ENCODE measurements at places on chromosomes 5 and 9.

DNA sequence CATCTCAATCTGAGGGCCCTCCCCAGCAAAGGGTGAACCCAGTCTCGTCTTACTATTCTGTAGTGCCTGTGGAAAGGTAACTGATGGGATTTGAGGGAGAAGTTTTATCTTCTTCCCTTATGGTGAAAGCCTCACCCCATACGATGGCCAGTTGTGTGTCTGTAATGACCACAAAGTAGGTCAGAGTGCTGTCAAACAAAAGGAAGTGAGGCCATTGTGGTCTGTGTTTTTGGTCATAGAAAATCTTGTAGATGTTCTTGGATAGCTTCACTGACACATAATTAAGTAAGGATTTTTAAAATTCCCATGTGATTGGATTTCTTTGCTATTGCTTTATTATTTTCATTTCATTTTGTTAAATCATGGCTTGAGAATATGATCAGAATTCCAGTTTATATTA, 505.1 kb upstream of the KLF4 start:
- no peak for DNase-seq

- DNase-seq = no peak
These were observed 357.0 kb upstream of the ZNF608 start for GRCh38 chr5:125103459-125103858.

DNA sequence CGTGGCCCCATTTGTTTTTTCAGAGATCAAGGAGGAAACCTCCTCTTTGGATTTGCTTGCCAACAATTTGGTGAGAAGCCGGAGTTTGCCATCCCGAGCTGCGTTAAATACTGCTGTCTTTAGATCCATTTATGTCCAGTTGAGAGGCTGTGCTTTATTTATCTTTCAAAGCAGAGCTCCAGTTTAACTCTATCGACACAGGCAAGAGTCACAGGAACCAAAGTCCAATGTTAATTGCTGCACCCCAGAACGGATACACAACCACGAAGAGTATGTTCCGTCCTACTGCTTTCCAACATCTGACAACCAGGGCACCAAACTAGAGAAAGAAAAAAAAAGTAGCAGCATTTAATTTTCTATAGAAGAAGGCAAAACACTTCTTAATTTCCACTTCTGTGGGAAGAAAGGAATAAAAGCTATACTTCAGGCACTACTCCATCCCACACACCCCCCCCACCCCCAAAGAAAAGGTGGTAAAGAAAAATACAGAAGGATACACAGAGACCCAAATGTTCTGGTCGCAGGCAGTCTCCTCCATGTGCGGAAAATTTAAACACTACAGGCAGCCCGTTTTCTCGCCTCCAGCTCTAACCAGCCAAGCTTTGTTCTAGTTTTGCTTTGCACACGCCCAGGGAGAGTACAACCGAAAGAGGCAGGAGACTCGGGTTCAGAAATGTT, 1.1 kb downstream of the FEM1C start:
- peak; percentile 41 for DNase-seq

- no peak for DNase-seq
These were observed 29.1 kb upstream of the IL12B start for GRCh38 chr5:159359408-159359807.

DNA sequence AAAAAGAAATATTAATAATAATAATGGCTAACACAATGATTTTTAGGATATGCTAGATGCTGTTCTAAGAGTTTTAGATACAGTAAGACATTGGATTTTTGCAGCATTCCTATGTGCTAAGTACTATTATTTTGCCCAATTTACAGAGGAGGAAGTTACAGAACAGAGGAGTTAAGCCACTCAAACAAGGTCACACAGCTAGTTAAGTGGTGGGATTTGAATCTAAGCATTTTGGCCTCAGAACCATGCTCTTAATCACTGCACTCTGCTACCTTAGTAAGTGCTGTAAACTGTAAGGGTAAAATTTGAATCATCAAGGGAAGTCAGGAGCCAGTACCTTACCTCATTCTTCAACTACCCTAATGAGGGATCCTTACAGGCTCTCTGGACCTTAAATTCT, 25.4 kb downstream of the RPS23 start:
- no peak for DNase-seq

- no peak for DNase-seq
These were observed at the start of gene CXCL14 for GRCh38 chr5:135578685-135579341. Gene CXCL14, minus strand, starts transcription at chr5:135578991. Its CDS starts 213 bp downstream, at chr5:135578778.

GRCh38 chr5:38866362-38867031, 20.7 kb downstream of the OSMR start:
- no peak for DNase-seq

DNA sequence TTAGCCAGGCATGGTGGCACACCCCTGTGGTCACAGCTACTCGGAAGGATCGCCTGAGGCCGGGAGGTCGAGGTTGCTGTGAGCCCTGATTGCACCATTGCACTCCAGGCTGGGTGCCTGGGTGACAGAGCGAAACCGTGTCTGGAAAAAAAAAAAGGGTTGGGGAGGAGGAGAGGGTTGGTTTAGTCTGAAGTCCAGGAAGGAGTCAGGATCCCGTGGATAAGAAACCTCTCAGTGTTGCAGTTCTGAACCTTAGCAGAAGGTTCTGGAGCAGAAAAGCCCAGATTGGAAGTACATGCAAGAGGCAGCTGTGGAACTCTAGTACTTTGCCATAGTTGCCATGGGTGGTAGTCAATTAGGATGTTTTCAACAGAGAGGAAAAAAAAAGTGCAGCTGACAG, 125.2 kb upstream of the CPEB4 start:
- no peak for DNase-seq

GRCh38 chr5:7464182-7464581, 68.2 kb downstream of the ADCY2 start:
- DNase-seq = no peak

GRCh38 chr5:76620166-76620565, 3.0 kb downstream of the F2RL2 start:
- DNase-seq = no peak

GRCh38 chr5:33306758-33307157, 134.0 kb upstream of the TARS1 start:
- DNase-seq = no peak

GRCh38 chr5:1175801-1176472, 25.5 kb upstream of the SLC6A19 start:
- no peak for DNase-seq

GRCh38 chr9:21078702-21079101, 960 bp upstream of the IFNB1 start:
- DNase-seq = no peak

- no peak for DNase-seq
These were observed 6.9 kb downstream of the OLFML2A start for GRCh38 chr9:124783830-124784229.

GRCh38 chr9:106797299-106797698, 65.7 kb upstream of the ZNF462 start:
- no peak for DNase-seq

GRCh38 chr9:78985084-78985738, 586.6 kb upstream of the TLE4 start:
- no peak for DNase-seq

GRCh38 chr9:93406371-93406770, 45.1 kb upstream of the FAM120A start:
- no peak for DNase-seq

- DNase-seq = no peak
These were observed 190.0 kb upstream of the GRAMD2B start for GRCh38 chr5:126233256-126233655.

GRCh38 chr5:66967102-66967501, 229.5 kb downstream of the CD180 start:
- DNase-seq = no peak

GRCh38 chr5:40017135-40017534, 592.4 kb upstream of the DAB2 start:
- DNase-seq = no peak

GRCh38 chr5:32767948-32768467, 56.9 kb downstream of the NPR3 start:
- DNase-seq = no peak

GRCh38 chr5:67021962-67022361, 174.6 kb downstream of the CD180 start:
- no peak for DNase-seq

- no peak for DNase-seq
These were observed 95.3 kb upstream of the NR3C1 start for GRCh38 chr5:143498821-143499220.

GRCh38 chr5:56383761-56384160, 150.6 kb upstream of the ANKRD55 start:
- DNase-seq = no peak

DNA sequence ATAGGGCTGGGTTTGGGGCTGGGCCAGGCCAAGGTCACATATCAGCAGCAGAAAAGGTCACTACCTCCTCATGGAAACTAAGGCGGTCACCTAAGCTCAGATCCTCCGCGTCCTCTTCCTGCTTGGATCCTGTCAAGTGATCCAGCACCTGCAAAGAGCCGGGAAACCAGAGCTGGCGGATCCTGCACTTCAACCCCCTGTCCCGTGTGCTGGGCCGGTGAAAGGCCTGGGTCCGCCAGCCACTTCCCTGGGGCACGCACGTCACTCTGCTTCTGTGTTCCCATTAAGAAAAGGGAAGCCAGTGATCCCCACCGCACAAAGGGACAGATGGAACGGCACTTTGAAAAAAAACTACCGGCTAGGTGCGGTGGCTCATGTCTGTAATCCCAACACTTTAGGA, 61.3 kb upstream of the STXBP1 start:
- no peak for DNase-seq

DNA sequence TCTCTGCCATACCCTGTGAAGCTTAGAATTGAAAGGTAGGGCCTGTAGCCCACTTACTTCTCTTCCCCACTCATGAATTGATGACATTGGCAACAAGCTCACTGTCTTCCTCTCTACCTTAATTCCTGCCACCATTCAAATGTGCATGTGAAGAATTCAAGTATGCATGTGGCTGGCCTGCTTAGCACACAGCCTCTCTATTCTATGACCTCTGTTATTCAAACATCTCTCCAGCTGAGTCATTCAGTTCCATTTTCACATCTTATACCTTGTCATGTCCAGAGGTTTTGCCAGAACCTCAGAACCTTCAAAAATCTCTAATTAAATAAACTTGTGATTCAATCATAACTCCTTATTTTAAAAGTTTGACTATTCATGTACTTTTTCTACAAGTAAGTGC, 114.7 kb upstream of the MAN2A1 start:
- DNase-seq = no peak

DNA sequence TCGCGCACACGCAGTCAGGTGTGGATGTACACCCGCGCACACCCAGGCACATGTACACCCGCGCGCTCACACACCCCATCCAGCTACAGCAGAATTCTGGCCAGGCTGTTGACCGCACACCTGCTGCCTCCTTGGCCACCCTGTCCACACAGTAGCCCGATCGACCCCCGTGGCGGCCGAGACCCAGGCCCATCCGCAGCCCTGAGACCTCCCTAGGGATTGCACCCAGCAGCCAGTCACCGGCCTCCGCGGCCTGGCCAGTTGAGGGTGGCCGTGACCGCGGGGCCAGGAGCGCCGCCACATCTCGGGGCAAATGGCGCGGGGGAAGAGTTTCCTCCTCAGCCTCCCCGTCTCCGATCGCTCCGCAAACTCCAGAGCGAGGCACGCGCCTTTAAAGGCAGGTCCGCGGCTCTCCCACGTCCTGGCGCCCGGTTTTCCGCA, 774 bp upstream of the ADAMTS16 start:
- no peak for DNase-seq

DNA sequence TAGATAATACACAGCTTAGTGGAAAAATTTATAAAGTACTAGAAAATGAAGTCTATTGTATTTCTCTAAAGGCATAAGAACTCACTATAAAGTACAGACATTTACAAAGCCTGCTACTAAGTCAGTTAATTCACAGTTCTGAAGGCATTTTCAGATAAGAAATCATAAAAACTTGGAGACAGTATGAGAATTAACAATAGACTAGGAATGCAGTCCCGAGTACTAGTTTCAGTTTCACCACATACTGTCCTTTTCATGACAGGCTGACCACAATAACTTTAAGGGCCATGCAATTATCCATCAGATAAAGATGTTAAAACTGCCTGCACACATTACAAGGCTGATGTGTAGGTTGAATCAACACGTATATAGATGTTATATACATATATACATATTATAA, 362.6 kb upstream of the SMC2 start:
- no peak for DNase-seq

DNA sequence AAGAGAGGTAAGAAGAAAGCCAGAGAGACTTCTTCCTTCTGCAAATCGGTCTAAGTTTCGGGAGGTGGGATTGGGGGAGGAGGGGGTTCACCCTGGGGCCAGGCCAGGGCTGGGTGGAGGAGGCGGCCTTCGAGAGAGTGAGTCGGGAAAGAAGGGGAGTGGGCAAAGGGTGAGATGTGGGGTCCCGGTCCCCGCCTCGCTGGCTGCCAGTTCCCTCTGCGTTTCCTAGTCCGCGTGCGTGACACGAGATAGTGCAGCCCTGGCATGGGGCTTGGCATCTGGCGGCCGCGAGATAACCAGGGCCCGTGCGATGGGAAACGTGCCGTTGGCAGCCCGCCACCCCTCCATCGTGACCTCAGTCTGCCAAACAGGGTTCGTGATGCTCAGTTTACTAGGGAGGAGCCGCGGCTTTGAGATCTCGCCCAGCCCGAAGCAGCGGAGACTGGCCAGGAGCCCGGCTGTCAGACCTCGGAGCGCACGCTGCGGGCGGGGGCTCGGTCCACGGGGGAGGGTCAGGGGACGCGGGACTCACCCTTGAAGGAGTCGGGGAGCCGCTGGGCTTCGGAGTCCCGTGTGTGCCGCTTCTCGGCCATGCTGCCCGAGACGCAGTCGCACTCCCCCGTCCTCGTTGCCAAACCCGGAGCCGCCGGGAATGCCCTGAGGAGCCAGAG, at the start of gene STOM:
Gene STOM, minus strand, starts transcription at position 656 of the 671 bp plus-strand sequence. Its CDS starts 63 bp downstream, at position 593.
- no peak for DNase-seq

- peak; percentile 12 for DNase-seq
These were observed 16.7 kb downstream of the ABO start for GRCh38 chr9:133258061-133259015.

DNA sequence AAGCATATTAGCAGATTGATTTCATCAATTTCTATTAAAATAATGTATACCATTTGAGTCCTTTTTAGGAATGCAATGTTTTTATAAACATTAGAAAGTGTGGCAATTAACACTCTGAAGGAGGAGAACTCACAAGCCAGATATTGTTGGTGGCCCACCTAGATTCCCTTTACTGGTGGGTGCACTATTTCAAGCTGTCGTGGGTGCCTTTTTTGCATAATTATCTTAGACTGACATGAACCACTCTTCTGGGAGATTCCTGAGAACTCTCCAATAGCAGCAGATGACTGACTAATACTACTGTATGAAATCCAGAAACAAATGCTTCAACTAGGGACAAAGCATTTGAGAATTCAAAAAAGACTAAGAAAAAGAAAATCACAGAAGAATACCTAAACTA, 526.0 kb downstream of the CDH18 start:
- DNase-seq = no peak

Data from GM10248 (cell line).